ENCODE measurements at places on chromosomes 6 and 20.

GRCh38 chr6:40535819-40536380 is 51.3 kb downstream of the LRFN2 start:
- no peak for DNase-seq

DNA sequence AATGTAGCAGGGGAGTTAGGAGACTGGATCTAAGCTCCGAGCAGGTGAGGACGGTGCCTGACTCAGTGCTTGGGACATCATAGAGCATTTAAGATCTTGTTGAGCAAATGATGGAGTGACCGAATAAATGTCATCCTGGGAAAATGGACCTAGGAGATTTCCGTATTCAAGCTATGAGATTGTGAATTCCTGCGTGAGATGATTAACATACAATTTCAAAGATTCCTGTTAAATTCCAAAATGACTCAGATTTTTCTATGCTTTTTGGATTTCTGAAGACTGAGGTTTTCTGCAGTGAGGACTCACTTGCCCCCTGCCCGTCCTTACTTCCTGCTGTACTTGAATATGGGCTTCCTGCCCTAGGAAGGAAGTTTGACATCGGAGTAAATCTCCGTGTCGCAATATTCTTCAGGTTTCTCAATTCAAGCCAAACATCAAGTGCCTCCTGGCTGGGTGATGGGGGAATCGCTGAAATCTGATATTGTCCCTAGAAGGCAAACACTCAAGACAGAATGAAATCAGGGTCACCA is 5.2 kb downstream of the SYTL3 start:
- no peak for DNase-seq

DNA sequence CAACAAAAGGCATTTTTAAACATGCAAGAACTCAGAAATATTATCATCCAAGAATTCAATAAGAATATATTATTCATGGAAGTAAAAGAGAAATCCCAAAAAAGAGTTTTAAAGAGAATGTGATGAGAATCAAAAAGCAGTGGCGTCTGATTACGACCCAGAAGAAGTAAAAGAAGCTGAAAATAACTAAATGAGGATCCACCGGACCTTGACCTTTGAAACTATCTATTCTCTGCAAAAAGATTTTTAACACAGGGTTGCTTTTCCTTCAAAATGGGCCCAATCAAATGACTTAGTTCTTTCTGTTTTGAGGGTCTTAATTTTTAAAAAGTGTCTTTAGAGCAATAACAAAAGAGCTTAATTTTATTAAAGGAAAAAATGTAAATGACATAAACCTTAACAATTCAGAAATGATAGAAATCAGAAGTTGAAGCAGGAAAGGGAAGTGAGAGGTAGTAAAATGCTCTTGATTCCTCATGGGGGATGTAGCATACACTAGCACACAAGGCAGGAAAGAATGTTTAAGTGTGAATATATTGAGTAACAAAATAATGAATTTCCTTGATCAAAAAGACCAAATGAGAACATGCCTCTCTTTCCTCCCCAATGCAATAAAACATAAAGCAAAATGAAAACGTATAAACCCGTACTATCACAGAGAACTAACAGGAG is 223.1 kb upstream of the PRDM1 start:
- no peak for DNase-seq

- DNase-seq: no peak
These were observed 96.8 kb upstream of the ATXN1 start for GRCh38 chr6:16857969-16858592.

- no peak for DNase-seq
These were observed 117.0 kb downstream of the ME1 start for GRCh38 chr6:83313882-83314281.

GRCh38 chr6:101001607-101002006 is 120.5 kb upstream of the ASCC3 start:
- no peak for DNase-seq

- no peak for DNase-seq
These were observed 23.1 kb upstream of the SMOC2 start for GRCh38 chr6:168417679-168418557.

GRCh38 chr6:129140526-129140925 is 257.6 kb downstream of the LAMA2 start:
- DNase-seq: no peak

DNA sequence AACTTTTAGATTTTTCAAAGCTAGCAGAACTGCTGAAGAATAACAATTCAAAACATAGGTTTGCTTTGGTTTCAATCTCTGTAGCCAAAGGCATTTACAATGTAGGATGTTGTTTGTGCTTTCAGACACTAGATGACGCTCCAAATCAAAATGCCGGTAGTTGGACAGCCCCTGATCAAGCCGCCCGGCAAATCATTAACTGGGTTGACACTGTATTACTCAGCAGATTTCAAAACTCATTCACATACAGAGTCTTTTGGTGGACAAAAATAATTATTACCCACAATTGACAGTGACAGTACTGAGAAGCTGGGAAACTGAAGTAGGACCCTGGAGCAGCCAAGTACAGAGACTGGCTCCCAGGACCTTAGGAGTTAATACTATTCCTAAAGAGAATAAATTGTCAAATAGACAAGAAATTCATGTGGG is 21.3 kb upstream of the HFE start:
- DNase-seq: peak; percentile 79

GRCh38 chr6:56550301-56550700 is 92.4 kb downstream of the DST start:
- DNase-seq: no peak

DNA sequence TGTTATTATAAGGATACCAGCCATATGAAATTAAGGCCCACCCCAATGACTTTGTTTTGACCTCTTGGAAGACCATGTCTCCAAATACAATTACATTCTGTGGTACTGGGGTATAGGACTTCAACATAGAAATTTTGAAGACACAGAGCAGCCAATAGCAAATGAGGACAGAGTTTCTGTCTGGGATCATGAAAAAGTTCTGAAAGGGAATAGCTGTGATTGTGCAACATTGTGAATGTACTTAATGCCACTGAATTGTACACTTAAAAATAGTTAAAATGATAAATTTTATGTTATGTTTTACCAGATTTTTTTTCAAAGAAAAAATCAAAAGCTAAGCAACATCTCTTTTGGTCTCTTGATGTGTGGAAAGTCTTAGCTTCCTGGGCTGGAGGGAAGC is 27.0 kb upstream of the AGPAT4 start:
- no peak for DNase-seq

- DNase-seq: no peak
These were observed 36.4 kb upstream of the SLC22A1 start for GRCh38 chr6:160085226-160085625.

All from HCT116 (cell line).